ENCODE measurements at places on chromosomes 11 and 22.
A peak's percentile ranks its signal among the peaks of the same experiment; 100 is the strongest.

- peak; percentile 42 for DNase-seq
Measured at GRCh38 chr11:115618428-115618827, 114.2 kb upstream of the CADM1 start.

DNA sequence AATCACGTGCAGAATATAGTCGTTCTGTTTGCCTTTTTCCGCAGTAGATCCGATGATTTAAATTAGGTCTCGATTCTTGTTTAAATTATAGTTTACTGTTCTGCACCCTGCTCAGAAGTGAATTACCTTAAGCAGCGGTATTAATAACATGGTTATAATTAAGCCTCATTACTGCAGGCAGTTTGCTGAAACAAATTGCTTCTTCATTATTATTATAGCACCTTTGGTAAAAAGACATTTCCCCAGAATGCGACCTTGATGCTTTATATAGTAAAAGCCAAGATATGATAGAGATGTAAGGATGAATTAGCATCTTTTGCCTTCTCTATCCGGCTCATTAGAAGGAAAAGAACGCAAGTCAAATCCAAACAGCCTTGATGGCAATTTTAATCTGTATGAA, 625.2 kb upstream of the CADM1 start:
- DNase-seq: no peak

GRCh38 chr22:48538291-48538820, 1289.3 kb downstream of the BRD1 start:
- no peak for DNase-seq

GRCh38 chr22:17443405-17444203, 74.3 kb downstream of the CECR2 start:
- no peak for DNase-seq

- peak; percentile 80 for DNase-seq
Measured at GRCh38 chr11:126969865-126970479, 30.6 kb downstream of the KIRREL3 start.

DNA sequence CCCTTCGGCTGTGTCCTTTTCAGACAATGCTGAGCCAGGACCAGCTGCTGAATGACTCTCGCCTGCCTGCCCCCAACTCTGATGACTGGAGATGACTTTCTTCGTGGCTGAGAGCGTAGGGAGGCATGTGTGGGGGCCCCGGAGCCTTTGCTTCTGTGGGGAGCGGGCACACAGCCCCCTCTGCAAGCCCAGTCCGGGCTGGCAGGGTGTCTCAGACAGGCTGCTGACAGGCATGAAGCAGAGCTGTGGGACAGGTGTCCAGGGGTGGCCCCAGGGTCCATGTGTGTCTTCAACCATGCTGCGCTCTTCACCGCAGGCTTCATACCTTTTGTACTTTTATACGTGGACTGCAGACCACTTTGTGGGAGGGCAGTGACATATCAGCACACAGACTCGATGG, 16.6 kb downstream of the CYB5R2 start:
- no peak for DNase-seq

GRCh38 chr11:4071325-4071724, 23.3 kb upstream of the RRM1 start:
- no peak for DNase-seq

- no peak for DNase-seq
Measured at GRCh38 chr11:87851827-87852226, 323.4 kb downstream of the RAB38 start.

- no peak for DNase-seq
Measured at GRCh38 chr11:70445605-70446004, 47.3 kb downstream of the CTTN start.

GRCh38 chr11:76161261-76161961, 44.9 kb downstream of the WNT11 start:
- peak; percentile 44 for DNase-seq

DNA sequence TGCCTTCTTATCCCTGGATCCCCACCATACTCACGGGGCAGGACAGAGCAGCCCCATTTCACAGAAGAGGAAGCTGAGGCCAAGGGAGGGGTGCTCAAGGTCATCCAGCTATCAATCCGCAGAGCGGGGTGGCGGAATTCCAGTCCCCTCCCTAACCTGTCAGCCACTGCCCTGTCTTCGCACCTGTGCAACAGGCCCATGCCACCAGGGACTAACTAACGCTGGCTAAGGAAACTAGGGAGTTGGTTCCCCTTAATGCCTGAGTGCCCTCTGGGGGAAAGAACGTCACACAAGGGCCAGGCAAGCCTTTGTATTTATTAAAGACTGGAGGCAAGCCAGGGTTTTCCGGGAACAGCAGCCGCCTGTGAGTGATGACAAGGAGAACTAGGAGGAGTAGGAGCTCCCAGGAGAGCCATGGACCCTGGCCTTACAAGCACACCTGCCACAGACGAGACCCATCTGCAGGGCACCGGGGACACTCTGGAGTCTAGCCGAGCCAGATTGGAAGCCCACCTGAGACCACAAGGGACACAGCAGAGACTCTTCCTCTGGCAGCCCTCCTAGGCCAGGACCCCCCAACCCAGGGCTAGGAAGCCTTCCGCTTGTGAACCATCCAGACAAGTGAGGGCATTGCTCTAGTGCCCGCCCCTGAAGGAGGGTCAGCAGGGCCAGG, 64.4 kb downstream of the MYH9 start:
- DNase-seq: peak; percentile 80

- DNase-seq: peak; percentile 70
Measured at GRCh38 chr11:63608353-63609345, 5.6 kb downstream of the PLAAT3 start.

GRCh38 chr22:33083212-33083611, 25.0 kb upstream of the SYN3 start:
- no peak for DNase-seq

DNA sequence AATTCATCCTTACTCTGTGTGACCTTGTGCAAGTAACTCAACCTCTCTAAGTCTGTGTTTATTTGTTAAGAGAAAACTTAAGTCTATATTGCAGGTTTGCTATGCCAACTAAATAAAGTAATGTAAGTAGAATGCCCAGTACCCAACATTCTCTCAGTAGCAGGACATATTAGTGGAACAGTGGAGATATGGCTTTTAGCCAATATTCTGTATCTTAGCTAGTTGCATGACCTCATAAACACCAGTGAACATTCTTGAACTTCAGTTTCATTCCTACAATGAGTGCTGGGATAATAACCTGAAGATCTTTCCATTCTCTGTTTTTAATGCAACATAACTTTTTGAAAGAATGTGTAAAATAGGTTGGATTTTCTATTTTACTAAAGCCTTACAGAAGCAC, 77.0 kb downstream of the RAB38 start:
- no peak for DNase-seq

DNA sequence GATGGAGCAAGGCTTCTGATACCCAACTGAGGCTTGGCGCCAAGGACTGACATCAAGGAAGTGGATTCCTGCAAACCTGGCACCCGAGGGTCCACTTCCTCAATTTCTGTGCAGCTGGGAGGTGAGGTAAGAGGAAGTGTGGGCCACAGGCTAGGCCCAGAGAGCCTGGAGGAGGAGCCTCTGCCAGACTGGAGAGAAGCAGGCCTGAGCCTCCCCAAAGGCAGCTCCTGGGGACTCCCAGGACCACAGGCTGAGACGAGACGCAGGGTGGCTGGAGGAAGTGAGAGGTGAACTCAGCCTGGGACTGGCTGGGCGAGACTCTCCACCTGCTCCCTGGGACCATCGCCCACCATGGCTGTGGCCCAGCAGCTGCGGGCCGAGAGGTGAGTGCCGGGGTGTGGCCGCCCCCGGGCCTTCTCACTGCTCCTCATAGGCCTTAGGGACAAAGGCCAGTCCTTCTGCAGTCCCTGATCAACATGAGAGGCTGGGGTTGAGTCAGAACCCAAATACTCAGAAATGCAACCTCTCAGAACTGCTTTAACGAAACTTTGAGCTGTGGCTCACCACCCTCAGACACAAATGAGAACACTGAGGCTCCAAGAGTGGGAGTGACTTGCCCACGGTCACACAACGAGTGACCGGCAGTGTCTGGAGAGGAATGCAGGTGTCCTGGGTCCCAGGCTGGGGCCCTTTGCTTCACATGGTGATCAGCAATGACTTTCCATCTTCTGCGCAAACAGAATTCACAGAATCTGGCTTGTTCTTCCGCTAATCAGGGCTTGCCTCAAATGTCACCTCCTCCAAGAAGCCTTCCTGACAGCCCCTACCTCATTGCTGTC, at the start of gene NCF4:
NCF4 (plus strand) TSS at position 186 of the 839 bp plus-strand sequence; CDS start at position 352, 166 bp downstream.
- no peak for DNase-seq

DNA sequence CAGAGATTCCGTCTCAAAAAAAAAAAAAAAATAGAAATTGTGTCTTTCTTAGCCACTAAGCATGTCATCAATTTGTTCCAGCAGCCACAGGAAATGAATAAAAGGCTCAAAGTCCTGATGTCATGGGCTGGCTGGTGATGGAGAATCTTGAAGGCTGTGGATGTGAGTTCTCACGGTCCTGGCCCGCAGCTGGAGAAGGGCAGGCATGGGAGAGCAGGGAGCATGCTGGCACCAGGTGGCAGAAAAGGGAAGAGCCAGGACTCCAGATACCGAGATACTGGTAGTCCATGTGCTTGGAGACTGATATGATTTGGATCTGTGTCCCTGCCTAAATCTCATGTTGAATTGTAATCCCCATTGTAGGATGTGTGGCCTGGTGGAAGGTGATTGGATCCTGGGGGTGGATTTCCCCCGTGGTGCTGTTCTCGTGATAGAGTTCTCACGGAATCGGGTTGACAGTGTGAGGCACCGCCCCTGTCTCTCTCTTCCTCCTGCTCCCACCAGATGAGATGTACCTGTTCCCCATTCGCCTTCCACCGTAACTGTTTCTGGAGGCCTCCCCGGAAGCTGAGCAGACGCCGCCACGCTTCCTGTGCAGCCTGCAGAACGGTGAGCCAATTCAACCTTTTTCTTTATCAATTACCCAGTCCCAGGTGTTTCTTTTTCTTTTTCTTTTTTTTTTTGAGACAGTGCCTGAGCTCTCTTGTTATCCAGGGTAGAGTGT, 18.1 kb downstream of the MRGPRD start:
- peak; percentile 43 for DNase-seq

DNA sequence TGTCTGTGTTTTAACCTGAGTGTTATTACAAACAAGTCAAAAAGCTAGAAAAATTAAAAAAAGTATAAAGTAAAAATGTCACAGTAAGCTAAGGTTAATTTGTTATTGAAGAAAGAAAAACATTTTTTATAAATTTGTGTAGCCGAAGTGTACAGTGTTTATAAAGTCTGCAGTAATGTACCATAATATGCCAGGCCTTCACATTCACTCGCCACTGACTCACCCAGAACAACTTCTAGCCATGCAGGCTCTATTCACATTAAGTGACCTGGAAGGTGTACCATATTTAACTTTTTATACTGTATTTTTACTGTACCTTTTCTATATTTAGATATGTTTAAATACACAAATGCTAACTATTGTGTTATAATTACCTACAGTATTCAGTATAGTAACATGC, 14.7 kb upstream of the FDX1 start:
- no peak for DNase-seq

GRCh38 chr11:74822170-74822569, 73.5 kb downstream of the RNF169 start:
- DNase-seq: peak; percentile 77

DNA sequence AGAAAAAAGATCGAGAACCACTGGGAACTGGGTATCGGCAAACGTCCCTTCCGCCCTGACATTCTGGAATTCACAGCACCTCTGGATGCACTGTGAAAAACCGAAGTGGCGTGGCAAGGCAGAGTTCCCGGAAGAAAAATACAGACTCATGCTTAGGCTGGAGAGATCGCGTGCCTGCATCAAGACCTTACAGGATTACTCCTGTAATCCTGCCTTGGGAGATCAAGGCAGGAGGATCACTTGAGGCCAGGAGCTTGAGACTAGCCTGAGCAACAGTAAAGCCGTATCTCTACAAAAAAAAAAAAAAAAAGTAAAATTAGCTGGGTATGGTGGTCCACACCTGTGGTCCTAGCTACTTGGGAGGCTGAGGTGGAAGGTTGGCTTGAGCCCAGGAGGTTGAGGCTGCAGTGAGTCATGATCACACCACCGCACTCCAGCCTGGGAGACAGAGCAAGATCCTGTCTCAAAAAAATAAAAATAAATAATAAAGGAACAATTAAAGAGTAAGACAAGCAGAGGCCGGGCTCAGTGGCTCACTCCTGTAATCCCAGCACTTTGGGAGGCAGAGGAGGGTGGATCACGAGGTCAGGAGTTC, 19.9 kb upstream of the TEF start:
- DNase-seq: no peak

DNA sequence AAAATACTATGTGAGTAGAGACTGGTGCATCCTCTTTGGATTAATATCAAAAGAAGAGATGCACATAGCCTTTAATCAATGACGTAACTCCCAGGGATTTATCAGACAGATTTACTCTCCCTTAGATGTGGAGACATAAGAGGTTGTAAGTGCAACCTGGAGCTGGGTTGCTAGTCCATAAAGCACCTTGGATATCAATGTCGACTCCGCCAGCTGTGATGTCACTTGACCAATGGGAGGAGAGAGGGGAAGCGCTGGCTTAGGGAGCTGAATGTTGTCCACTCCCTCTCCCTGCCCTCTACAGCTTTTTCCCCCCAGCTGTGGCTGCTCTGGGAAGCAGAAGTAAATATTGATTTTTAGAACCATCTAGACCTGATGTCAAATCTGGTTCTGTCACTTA, 28.9 kb upstream of the TMEM86A start:
- no peak for DNase-seq

DNA sequence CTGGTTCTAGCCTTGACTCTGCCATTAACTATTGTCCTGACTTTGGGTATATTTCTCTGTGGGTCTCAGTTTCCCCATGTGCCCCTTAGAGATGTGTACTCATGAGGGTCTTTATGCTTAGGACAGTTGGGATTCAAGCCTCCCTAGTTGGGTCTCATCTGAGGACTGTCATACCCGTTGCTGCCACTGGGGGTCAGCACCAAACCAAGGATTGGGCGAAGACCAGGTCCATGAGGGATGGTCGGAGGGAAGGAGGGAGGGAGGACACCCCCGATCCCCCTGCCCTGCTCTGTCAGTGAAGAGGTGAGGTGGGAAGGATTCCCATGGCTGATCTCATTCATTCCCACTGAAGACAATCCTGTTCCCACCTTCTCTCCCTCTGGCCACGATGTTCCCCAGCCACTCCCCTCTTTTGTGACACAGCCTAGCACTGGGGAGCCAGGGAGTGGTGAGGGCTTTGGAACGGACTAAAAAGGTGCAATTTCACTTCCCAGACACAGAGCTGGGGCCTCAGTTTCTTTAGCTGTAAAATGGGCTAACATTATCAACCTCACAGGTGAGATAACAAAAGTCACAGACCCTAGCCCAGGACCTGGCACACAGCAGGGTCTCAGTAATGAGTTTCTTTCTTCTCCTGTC, 12.4 kb upstream of the KLHL35 start:
- peak; percentile 37 for DNase-seq

All from AG10803 (cell line).